Stimulated activated CD8-positive, alpha-beta memory T cell treated with anti-CD3 and anti-CD28 coated beads, Interleukin-15, amount 100 ng/mL, for 4 hours (primary cell): ENCODE measurements at places on chromosomes 12 and 14.

- no peak for DNase-seq
Observed at GRCh38 chr12:3958534-3958933, 85.3 kb upstream of the PARP11 start.

GRCh38 chr12:103705927-103706326 is 118.9 kb downstream of the STAB2 start:
- no peak for DNase-seq

GRCh38 chr12:10558789-10559188 is 53.1 kb downstream of the EIF2S3B start:
- no peak for DNase-seq

DNA sequence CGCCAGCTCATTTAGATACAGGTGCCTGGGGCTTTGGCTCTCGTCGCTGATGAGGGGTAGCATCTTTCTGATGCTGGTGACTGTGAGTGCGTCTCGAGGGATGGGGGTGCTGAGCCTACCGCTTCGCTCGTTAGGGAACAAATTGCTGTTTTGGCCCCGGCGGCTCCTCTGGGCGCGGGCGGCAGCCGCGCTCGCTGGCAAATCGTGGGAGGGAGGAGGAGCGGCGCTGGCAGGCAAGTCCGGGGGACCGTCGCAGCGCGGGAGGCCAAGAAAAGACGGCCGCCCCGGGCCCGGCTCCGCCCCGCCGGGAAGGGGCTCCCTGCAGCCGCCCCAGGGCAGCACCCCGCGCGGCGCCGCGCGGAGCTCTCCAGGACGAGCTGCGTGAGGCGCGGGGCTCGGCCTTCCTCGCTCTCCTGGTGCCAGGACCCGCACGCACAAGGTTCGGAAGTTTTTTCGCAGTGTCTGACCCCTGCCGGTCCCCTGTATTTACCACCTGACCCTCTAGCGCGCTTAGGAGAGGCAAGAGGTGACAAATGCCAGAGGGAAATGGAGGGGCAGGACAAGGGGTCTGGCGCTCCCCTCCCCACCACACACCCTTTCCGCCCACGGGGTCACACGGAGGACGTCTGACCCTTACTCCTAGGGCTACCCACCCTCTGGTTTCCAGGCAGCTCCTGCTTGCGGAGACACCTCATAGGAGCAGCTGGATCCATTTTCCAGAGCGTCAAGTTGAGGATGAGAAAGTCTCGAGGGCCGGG is 899 bp upstream of the KCNH3 start:
- DNase-seq: no peak

- no peak for DNase-seq
Observed at GRCh38 chr12:103780992-103781391, 60.0 kb downstream of the NT5DC3 start.

DNA sequence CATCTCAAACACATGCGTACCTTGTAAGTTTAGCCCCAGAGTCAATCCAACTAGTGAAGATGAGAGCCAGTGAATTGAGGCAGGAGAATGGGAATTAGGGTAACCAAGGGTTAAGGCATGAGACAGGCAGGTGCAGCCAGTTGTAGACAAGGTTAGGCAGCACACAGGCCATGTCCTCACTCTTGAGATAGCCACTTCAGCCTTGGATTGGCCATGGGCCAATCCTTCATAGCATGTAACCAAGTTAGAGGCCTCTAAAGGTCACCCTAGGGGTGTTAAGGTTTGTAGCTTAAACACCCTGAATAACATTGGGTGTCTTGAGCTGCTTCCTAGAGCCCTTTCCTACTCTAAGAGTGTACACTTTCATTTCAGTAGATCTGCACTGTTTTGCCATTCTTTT is 208.2 kb upstream of the RBM19 start:
- DNase-seq: no peak

GRCh38 chr14:49934646-49935045 is 41.8 kb downstream of the ARF6 start:
- DNase-seq: no peak

- no peak for DNase-seq
Observed at GRCh38 chr14:69072584-69072983, 80.3 kb downstream of the DCAF5 start.

DNA sequence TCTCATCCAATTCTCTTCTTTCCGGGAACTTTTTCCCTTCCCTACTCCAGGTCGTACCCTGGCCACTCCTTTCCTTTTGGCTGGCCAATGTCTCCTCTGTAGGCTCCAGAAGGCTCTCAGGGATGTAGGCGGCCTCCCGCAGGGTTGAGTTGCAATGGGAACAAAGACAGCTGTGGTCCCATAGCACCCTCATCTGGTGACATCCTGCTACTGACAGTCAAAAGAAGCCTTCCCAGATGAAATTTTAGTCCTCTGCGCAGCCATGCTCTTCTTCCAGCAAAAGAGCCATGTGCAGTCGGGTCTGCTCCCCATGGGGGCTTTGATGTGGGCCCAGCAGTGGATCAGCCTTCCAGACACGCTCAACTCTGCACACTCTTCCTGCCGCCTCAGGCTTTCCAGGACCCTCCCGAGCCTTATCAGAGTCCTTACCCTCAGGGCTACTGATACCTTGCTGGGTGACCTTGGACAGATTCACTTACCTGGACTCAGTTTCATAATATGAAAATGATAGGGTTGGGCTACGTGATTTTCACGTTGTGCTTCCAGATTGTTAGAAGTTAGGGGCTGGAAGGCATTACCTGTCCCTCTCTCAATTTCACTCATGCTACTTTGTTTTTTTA is 5.5 kb upstream of the CELA1 start:
- no peak for DNase-seq

GRCh38 chr12:124608450-124608870 is 41.0 kb upstream of the NCOR2 start:
- DNase-seq: no peak

DNA sequence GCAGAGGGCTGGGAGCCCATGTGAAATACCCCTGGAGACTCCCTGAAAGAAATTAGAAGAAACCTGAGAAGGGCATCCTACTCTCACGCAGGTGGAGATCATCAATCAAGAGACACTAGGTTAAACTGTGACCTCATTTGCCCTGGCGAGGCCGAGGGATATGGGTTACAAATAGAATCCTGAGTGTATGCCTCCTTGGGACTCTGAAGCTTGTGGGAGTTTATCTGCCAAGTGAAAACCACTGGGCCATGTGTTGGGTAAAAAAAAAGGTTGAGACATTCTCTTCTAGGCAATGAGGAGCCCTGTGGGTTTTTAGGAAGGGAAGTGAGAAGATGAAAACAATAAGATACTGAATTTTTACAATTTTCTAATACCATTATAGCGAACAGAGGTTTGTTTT is 160.7 kb upstream of the ARID2 start:
- DNase-seq: no peak

- DNase-seq: no peak
Observed at GRCh38 chr12:25323581-25323982, 72.9 kb upstream of the KRAS start.

GRCh38 chr12:93784339-93785086 is 107.3 kb downstream of the CRADD start:
- no peak for DNase-seq

DNA sequence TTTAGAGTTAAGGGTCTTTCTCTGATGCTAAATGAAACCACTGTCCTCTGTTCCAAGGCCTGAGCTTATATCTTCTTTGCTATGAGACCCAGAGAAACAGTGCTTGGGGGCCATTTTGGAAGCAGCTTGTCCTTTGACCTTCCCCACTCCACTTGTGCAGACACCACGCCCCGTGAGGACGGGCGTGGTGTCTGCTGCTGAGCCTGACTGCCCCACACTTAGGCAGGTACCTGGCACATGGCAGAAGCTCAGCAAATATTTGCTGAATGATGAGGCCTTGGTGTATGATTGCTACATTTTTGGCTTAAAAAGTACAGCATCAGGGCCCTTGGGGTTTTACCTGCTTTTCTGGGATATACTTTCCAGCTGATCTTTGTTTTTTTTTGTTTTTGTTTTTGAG is 69.9 kb downstream of the RASSF3 start:
- DNase-seq: no peak

DNA sequence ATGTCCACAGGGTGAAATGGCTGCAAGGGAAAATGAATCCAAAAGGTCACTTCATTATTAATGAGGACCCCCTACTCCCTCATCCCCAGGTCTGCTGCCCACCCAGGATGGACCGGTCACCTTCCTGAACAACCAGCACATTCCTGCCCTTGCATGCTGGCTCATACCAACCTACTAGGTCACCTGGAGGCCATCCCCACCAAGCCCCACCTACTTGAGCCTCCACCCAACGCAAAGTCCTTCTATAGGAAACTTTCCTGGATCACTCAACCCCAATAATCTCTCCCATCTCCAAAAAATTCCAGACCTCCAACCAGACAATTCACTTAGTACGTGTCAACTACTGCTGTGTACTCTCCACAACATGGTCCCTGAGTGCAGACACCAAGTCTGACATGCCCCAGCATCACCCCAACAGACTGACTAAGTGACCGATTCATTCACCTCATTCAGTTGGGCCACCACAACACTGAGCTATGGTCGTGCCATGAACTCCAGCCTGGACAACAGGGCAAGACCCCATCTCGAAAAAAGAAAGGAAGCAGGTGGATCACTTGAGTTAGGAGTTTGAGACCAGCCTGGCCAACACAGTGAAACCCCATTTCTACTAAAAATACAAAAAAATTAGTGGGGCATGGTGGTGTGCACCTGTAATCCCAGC is 18.1 kb downstream of the CLMN start:
- DNase-seq: no peak

DNA sequence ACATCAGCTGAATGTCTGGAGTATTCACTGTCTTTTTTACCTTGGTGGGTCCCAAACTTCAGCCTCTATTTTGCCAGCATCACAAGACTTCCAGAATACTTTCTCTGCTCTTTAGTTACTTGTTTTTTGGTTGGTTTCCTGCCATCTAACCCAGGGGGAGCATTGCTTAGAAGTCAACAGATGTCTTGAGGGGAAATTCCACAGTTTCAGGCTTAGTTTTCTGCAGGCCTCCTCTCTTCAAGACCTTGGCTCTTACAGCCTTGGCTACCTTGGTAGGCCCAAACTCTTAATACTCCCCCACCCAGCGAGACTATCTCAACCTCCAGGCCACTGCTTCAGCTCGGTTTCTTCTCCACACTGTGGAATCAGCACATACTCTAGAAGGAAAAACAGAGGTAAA is 41.7 kb downstream of the NEDD1 start:
- DNase-seq: no peak

DNA sequence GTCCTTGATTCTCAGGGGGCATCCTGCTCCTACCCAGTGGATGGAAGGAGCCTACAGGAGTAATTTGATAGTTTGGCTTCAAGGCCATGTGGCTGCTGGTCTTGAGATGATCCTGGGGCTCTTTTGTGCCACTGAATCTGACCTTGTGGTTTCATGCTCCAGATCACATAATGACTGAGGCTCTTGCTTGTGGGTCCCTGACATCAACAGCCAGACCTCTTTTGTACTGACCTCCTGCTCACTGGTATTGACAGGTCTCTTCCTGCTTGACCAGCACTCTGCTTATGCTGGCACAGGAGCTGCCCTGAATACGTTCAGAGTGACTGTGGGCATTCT is 23.2 kb upstream of the JPH4 start:
- no peak for DNase-seq

GRCh38 chr12:28958553-28959195 is 190.4 kb upstream of the FAR2 start:
- DNase-seq: no peak
